ENCODE measurements at places on chromosomes 11 and 22.

GRCh38 chr11:60992842-60993409 is 21.4 kb downstream of the CD6 start:
- no peak for DNase-seq

DNA sequence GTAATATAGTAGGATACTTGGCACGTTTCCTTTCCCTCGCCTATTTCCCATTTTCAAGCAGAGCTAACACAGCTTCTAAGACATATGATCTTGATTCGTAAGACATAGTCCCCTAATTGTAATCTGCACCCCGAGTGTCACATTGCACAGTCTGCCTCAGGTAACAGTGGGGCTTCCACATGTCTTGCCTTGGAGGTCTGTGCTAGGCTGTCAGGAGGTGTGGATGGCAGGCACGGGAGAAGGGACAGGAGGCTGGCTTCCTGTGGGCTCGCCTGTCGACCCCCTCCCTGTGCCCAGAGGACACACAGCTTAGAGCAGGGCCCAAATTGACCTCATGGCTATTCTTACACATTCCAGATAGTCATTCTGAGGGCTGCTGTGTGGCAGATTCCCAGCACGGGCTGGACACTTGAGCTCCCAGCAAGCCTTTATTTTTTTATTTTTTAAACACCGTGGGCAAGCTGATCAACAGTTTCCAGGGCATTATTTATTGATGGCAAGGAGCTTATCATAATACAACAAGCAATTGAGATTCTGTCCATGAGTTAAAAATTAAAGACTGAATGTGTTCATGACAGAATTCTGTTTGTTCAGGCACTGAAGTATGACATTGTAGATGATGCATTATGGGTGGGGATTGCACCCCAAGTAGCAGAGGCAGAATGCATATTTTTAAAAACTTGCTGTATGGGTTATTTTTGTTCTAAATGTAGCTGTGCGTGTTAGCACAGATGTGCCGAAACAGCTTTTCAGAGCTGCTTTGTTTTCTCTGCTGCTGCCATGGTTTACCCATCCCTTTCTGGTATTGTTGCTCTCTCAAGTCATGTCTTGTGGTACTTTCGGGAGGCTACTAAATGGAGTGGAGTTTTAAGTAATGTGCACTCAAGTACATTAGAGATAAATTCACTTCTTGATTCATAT is 113.0 kb downstream of the ATXN10 start:
- DNase-seq: no peak

- DNase-seq: no peak
These were observed 11.2 kb upstream of the RBM4B start for GRCh38 chr11:66688561-66689534.

- no peak for DNase-seq
These were observed 52.2 kb downstream of the TIMP3 start for GRCh38 chr22:32853662-32854061.

DNA sequence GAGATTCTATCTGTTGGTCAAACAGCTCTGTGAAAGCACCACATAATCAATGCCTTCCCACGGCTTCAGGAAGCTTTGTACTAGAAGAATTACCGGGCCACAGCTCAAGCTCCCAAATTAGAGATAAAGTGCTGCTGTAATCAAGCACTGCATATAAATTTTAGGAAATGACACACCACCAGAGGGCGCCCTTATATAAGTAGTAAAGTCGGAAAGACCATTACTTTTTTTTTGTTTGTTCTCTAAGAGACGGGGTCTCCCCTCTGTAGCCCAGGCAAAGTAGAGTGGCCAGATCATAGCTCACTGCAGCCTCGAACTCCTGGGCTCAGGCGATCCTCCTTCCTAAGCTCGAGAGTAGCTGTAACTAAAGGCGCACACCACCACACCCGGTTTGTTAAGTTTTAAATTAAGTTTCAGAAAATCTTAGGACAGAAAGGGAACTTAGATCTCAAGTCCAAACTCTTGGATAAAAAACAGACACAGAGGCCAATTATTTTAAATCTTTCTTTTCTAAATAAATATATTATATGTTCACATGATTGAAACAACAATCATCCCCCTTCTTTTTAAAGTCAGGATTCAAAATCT is 32.6 kb downstream of the PRCP start:
- peak; percentile 71 for DNase-seq

DNA sequence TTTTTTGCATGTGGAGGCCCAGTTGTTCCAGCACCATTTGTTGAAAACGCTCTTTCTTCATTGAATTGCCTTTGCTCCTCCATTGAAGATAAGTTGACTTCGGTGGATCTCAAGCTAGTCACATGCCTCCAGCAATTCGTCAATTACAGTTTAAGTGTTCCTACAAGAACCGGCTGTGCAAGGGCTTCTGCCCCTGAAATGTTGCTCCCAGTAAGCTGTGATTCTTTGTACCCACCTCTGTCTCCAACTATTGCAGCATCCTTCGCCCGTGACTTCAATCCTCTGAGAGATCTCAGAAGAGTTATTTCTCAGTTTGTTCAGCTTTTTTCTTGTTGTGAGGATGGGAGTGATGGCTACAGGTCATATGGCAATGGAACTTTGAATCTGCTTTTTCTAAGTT is 194.2 kb upstream of the B3GAT1 start:
- no peak for DNase-seq

DNA sequence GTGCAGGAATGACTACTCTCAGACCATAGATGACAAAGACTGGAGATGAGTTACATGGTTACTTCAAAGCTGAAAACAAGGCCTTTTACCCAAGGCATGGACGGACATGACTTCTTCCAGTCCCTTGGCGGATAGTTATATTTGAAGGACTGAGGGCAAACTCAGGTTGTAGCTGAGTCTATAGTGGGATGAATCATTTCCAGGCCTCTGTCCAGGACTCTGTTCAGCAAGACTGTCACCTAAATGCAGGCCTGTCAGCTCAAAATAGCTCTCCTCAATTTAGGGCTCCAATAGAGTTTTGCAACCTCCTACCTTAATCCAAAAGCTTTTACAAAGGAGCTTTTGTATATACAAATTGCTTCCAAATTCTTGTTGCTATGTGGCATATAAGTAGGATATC is 24.3 kb upstream of the OR52J3 start:
- no peak for DNase-seq

GRCh38 chr11:108825381-108825780 is 160.5 kb downstream of the DDX10 start:
- DNase-seq: no peak
